ENCODE measurements at places on chromosomes 1 and 21.

DNA sequence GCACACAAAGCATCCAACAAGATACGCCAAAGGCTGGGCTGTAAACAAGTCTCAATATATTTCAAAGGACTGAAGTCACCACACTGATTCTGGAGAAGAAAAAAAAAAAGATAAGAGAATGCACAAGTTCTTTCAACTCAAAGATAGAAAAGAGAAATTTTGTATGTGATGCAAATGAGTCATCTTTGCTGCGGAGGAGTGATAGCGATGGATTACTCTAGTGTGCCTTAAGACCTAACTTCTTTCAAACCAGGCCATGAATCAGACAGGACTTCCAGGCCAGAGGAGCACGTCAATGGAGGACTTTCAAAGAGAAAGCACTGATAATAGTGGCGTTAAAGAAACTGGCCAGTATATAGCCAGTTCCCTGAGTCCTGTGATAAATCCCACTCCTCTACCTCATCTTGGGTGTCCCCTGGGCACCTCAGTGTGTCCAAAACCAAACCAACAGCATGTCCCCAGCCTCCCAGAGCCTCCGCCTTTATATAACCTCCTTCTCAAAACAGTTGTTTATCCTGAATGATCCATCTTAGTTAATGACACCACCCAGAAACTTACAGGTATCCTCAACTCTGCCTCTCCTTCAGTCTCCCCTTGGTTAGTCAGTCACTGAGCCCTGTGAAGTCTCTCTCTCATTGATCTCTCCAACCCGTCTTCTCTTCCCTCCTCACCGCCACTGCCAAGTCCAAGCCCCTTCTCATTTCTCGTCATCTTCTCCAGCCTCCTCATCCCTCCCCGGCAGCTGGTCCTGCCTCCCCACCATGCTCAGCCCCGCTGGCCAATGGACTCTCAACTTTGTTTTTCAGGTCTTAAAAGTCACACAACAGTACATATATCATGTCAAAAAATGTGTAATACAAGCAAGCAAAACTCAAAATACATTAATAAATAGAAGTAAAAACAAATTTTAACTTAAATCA is 47.2 kb upstream of the IFFO2 start:
- no peak for DNase-seq

DNA sequence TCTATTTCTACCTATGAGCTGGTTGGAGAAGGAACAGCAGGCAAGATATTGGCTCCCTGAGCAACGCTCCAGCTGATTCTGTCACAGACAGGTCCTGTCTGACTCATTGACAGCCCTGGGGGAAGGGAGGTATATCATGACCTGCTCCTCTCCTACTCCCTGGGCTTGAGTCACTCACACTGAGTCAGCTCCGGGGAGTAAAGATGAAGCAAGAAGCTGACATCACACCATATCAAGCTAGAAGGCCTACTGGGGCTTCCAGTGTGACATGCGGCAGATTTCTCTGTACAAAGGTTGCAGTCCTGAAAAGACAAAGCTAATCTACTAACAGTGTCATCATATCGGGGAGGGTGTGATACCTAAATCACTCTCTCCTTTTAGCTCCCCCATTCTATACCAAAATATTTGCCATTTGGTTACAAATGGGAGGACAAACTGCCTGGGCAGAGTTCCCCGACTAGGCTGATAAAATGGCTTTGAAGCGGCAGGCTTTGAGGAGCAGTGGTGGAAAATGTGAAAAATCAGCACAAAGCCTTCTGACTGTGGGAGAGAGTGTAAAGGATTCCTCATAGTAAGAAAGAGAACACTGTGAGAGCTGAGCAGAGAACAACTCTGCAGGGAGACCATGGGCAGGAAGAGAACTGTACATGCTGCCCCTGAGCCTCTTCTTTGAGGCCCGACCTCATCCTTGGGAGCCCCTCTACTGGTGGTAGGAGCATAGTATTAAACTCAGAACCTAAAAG is 15.5 kb downstream of the PI4KB start:
- DNase-seq, result peak; percentile 99

DNA sequence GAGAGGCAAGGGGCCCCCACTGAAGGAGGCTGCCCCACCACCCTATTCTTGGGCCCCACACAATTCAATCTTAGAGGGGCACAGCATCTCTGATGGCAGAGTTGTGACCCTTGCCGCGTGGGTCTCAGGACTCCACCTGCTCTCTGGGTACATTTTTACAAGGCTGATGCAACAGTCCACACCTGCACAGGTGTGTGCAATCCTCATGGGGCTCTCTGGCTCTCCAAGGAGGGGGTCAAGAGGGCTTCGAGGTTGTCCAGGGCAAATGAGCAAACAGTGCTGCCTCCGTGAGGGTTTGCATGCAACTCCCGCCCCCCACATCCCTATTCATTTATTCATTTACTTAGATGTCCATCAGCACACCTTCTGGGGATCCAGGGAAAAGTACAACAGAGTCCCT is 81.6 kb upstream of the IFFO2 start:
- DNase-seq, result no peak

DNA sequence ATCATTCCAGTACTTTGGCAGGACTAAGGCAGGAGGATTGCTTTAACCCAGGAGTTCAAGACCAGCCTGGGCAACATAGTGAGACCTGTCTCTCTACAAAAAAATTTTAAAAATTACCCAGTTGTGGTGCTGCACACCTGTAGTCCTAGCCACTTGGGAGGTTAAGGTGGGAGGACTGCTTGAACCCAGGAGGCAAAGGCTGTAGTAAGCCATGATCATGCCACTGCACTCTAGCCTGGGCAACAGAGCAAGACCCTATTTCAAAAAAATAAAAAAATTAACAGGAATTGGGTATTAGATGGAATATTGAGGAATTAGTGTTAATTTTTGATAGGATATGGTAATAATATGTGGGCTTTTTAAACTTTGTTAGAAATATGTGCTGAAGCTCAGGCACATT is 16.8 kb downstream of the TAF13 start:
- DNase-seq, result no peak

DNA sequence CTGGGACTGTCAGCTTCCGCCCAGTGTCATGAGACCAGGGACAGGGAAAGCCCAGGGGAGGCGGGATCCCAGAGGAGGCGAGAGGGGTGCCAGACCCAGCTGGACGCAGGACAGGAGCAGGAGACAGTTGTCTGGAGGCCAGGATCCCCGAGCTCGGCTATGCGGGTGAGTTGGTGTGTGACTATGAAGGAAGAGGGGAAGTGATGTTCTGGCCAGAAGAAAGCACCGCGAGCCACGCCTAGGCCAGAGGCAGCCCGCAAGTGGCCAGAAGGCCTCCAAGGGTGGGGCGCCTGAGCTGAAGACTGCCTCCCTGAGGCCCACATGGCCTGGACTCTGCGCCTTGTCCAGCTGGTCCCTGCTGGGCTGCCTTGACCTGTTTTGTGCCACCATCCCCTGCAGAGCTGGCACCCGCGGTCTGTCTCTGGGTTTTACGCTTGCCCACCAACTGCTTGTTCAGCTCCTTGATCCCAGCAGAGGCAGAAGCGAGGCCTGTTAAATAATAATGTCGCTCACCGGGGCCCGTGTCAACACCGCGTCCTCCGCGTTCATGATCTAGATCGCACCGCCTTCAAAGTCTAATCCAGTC is 85.2 kb upstream of the ACTL8 start:
- DNase-seq, result no peak

- peak; percentile 3 for DNase-seq
These were observed 259 bp downstream of the KCNT2 start for GRCh38 chr1:196607981-196608380.

- DNase-seq, result peak; percentile 4
These were observed 21.5 kb upstream of the SLC44A5 start for GRCh38 chr1:75632350-75632949.

- DNase-seq, result no peak
These were observed 16.4 kb upstream of the CCDC17 start for GRCh38 chr1:45640293-45640692.

GRCh38 chr1:100441651-100442050 is 89.3 kb downstream of the CDC14A start:
- no peak for DNase-seq

GRCh38 chr1:232057217-232057895 is 430.8 kb downstream of the DISC1 start:
- DNase-seq, result no peak

- DNase-seq, result peak; percentile 68
These were observed 47.0 kb downstream of the ACTL8 start for GRCh38 chr1:17802164-17802563.

- peak; percentile 47 for DNase-seq
These were observed 24.9 kb upstream of the CR1L start for GRCh38 chr1:207619871-207620542.

GRCh38 chr1:209790286-209791193 is 6.2 kb upstream of the C1orf74 start:
- DNase-seq, result no peak

DNA sequence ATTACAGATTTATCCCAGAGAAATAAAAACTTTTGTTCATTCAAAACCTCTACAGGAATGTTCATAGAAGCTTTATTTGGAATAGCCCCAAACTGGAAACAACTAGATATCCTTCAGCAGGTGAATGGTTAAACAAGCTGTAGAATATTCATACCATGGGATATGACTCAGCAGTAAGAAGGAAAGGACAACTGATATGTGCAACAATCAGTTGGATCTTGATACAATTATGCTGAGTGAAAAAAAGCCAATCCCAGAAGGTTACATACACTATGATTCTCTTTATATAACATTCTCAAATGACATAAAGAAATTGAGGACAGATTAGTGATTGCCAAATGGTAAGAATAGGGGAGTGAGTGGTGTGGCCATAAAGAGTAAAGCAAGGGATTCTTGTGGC is 376.7 kb downstream of the S1PR1 start:
- DNase-seq, result no peak

DNA sequence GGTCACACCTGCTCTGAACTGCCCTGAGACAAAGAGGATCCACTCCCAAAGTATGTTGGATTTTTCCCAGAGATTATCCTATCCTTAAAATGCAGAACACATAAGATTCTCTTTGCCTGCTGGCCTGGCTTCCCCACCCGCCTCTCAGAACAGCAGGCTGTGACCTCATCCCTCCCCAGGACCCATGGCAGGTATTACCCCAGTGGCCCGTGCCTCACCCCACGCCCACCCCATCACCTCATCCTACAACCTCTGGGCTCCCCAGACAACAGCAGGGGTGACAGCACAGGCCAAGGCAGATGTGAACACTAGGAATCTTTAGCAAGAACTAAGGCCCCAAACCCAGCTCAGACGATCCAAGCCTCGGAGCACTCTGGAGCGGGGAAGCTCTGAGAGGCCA is 35.1 kb upstream of the S100A7 start:
- no peak for DNase-seq

DNA sequence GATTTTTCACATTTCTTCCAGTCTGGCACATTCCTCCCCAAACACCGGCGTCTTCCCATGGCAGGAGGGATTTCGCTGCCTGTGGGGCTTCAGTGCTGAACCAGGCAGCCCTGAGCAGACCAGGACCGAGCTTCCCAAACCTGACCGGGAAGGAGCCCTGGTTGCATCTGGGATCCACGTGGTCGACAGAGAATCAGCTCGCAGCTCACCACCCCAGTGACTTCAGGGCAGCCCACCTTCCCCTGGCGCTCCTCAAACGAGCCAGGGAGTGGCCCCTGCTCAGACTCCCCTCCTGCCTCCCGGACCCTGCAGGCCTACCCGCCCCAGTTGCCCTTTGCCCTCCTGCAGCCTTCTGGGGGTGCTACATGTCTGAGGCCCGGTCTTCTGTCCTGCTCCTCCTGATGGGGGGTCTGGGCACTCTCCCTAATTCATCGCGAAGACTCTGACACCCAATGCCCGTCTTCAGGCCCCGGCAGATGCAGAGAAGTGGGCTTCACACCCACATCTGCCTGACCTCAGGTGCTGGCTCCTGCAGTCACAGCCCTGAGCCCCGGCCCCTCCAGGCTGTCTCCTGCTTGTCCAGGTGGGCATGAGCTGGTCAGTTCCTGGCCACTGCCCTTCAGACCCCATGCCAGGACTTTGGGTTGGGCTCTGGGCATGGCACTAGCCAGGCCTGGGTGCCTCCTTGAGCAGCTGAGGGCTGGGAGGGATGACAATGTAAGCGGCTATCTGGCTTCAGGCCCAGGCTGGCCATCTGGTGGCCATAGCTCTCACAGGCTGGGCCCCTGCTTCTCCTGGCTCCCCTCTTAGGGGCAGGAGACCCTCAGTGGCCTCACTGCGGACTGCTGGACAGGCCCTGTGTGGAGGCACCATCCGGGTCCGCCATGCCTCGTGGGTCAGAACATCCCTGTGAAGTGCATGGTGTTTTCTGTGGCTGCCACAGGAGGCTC is 26.1 kb upstream of the PRSS38 start:
- no peak for DNase-seq

- no peak for DNase-seq
These were observed 173.2 kb downstream of the SIPA1L2 start for GRCh38 chr1:232456714-232457113.

DNA sequence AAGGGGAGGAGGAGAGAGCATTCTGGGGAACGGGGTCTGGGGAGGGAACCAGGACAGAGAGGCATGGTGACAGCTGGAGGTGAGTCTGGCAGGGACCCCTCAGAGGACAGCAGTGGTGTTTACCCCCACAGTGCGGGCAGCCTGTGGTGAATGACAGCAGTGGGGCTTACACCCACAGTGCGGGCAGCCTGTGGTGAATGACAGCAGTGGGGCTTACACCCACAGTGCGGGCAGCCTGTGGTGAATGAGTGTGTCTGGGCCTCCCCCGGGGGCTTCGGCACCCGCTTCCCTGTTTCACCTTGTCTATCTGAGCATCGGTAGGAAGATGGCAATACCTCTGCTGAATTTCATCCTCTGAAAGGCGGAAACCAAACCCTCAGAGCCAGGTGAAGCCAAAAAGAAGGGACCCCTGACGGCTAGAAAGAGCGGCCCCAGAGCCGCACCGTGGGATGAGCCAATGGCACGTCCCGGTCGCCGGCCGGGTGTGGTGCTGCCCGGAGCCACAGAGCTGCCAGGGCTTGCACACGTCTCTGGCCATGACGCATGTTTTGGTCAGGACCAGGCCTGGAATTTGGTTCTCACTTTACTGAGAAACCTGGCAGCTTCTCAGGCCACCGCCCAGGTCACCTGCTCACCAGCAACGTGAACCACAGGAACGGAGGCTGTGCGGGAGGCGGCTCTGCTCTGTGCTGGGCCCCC is 54.1 kb downstream of the SIK1 start:
- no peak for DNase-seq

DNA sequence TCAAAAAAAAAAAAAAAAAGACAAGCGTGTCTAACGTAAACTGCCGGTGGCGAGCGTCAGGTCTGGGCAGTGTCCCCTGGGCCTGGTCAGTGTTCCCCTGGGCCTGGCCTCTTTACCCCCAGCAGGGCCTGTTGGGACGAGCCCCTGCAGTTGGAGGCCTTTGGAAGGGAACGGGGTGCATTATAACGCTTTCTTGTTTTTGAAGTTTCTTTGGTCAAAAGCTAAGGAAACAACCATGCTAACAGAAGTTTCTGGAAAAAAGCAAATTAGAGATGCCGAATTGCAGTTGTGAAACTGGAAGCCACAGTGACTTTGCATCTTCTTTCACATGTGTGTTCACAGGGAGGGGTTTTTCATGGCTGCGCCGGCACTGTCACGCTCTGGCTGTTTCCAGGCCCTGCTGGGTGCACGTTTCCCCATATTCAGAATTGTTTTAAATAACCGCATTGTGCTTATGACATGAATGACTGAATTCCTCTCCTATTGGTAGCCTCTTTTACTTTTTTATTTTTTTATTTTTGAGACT is 16.0 kb downstream of the RRP1 start:
- no peak for DNase-seq

Measured in fibroblast of skin of right quadriceps (primary cell).